Globus pallidus (tissue), 1 donor: ENCODE measurements at places on chromosomes 4 and X.

- DNase-seq = no peak
Measured at GRCh38 chr4:65825116-65825753, 154.9 kb upstream of the EPHA5 start.

GRCh38 chr4:118839221-118839927, 3.4 kb upstream of the SEC24D start:
- no peak for DNase-seq

- DNase-seq = no peak
Measured at GRCh38 chrX:70434914-70435586, 9.6 kb upstream of the DLG3 start.

DNA sequence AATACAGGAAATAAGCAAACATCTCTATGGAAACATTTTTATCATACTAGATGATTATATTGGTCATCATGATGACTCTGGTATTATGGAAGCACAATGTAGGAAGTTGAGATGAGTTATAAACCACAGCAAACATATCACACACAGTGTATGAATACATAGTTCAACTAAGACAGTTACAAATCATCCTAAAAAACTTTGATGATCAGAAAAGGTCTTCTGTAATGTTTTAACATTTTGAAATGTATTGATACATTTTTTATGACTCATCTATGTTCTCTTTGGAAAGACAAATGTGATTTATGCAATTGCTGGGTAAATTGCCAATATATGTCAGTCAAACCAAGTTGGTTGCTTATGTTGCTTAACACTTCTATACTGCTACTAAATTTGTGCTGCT, 4.8 kb downstream of the CXCL3 start:
- no peak for DNase-seq

GRCh38 chr4:147846318-147847155, 114.6 kb downstream of the ARHGAP10 start:
- no peak for DNase-seq
